ENCODE measurements at places on chromosomes 3 and 15.

DNA sequence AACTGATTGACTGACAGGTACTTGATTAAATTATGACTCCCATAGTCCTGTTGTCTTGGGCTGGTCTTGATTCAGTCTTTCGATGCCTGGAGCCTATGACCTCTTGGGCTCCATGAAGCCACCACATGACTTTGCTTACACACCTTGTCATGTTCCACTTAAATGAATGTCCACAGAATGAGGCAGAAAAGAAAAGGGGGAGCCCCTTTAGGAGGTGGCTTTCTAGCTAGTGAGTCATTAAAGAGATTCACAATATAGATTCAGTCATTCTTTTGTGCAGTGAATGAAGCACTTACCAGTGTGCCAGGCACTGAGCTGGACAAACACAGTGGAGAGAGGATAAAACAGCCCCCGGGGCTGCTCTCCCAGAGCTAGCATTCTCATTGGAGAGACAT, 17.1 kb downstream of the VIPR1 start:
- no peak for DNase-seq

- DNase-seq = no peak
Measured at GRCh38 chr15:60035344-60035743, 31.2 kb downstream of the FOXB1 start.

GRCh38 chr3:108985844-108986243, 32.2 kb upstream of the GUCA1C start:
- DNase-seq = no peak

DNA sequence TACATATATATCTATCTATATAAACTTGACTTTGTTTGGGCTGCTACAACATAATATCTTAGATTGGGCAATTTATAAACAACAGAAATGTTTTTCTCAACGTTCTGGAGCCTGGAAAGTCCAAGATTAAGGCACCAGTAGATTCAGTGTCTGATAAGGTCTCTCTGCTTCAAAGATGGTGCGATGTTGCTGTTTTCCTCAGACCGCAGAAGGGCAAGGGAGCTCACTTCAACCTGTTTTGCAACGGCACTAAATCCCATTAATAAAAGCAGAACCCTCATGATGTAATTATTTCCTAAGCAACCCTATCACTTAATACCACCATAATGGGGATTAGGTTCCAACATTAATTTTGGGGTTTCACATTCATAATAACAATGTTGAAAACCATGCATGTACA, 1134.8 kb downstream of the NSUN3 start:
- DNase-seq = no peak

DNA sequence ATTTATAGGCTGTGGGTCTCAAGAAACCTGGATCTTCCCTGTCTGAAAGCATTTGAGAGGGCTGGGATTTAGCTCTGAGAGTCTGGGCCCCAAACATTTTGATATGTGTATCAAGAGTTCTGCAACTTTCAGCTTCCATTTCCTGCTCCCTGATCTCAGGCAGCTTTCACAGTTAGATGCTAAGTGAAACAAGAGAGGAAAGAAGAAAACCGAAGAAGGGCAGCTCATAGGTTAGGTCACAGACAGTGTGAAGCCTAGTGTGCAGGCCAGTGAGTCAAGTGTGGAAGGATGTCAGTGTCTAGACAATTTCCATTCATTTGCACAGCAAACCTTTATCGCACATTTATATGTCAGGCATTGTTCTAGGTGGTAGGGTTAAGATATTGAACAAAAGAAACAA, 173.6 kb upstream of the PROK2 start:
- no peak for DNase-seq

GRCh38 chr15:65743637-65744252, 48.3 kb downstream of the DENND4A start:
- no peak for DNase-seq

- no peak for DNase-seq
Measured at GRCh38 chr3:183578179-183578578, 22.7 kb upstream of the KLHL6 start.

DNA sequence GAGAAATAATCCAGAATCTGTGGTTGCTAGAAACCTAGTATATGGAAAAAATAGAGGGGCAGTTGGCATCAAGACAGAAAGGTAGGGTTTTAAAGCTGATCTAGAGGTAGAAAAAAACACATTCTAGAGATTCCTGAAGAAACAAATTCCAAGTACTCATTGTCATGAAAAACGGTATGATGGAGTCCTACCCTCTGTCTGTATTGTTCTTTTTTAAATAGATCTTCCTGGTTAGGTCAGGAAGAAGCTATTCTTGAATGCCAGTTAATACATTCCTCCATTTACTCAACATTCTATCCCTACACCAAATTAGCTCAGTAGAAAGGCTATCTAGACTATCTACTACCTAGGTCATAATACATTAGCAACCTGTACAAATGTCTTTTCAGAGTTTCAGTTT, 364.7 kb downstream of the FHIT start:
- DNase-seq = no peak

DNA sequence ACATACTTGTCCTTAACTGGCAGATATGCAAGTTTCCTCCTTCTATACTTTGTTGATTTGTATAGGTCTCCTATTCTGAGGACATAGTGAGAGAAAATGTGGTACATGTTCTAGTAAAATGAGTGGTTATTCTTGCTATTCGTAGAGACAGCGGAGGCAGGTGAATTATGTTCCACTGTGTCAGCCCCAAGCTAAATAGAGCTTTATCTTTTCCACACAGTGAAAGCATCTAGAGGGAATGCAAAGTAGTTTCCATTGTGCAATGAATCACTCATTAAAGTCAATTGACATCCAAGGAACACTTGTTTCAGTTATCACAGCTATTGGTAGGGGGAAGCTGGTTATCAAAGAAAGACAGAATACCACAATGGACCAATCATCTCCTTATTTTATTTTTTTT, 262.4 kb downstream of the NLGN1 start:
- DNase-seq = no peak

GRCh38 chr3:23916152-23916885, 471 bp downstream of the NKIRAS1 start:
- no peak for DNase-seq

DNA sequence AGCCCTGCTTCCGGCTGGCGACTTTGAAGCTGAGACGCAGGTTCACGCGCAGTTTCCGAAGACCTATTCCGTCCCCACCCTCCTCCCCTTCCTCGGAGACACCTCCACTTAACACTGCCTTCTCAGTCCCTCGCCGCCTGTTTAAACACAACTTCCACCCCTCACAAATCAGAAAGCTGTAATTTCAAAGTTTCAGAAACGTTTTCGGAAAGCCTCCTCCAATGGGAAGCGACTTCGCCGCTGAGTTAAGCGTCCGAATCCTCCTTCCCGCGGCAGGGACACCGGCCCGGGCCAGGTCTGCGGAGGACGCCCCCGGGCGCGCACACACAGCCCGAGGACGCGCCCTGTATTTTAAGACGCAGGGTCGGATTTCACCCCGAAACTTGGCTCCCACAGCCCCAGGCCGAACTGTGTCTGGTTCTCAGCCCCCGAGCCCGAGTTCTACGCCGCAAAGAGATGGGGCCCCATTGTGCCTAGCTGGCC, 559 bp upstream of the LRRN1 start:
- no peak for DNase-seq

DNA sequence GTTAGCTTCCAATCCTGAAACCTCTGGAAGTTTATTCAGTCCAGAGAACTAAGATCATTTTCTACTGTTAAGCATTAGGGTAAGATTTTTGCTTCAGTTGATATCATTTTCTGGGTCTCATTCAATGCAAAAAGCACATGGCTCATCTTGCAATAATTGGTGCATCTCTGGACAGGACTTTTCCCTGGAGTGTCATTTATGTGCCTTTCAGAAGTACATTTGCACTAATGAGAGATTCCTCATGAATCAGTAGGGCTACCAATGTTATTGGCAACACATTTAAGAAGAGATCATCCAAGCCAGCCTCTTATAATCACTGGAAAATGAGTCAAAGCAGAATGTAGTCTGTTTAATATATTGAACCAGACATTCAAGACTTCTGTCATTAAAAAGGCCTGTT, 224.2 kb upstream of the CHRNA7 start:
- DNase-seq = no peak

- DNase-seq = no peak
Measured at GRCh38 chr3:134721214-134721613, 70.4 kb upstream of the KY start.

DNA sequence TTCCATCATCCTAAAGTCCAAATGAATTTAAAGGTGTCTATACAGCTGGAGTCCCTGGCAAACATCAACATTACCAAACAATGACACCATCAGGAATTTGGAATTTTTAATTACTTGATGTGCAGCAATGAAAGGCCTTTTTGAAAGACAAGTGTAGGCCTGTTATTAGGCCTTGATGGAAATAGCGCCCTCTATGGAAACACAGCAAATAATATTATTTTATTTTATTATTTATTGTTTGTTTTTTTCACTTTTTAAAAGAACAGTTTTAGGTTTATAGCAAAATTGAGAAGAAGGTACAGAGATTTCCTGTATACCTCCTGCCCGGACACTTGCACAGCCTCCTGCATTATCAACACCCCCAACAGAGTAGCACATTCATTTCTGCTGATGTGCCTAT, 18.1 kb upstream of the OR5AC2 start:
- DNase-seq = no peak

DNA sequence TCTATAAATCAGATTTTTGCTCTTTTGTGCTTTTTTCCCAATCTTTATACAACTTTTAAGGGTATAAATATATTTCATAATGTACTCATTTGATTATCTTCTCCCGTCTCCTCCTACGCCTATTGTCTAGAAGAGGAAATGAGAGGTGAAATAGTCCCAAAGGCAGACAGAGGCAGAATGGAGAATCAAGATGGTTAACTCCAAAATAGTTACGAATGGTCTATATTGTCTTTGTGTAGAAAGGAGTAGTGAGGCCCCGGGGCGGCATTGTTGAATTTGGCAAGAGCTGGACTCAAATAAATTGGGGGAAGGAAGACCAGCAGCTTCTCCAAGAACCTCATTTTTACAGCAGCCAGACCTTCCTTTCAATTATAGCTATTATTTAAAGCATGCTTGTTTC, 23.9 kb downstream of the ITPR1 start:
- DNase-seq = no peak

GRCh38 chr15:38905632-38906031, 341.0 kb upstream of the RASGRP1 start:
- no peak for DNase-seq

DNA sequence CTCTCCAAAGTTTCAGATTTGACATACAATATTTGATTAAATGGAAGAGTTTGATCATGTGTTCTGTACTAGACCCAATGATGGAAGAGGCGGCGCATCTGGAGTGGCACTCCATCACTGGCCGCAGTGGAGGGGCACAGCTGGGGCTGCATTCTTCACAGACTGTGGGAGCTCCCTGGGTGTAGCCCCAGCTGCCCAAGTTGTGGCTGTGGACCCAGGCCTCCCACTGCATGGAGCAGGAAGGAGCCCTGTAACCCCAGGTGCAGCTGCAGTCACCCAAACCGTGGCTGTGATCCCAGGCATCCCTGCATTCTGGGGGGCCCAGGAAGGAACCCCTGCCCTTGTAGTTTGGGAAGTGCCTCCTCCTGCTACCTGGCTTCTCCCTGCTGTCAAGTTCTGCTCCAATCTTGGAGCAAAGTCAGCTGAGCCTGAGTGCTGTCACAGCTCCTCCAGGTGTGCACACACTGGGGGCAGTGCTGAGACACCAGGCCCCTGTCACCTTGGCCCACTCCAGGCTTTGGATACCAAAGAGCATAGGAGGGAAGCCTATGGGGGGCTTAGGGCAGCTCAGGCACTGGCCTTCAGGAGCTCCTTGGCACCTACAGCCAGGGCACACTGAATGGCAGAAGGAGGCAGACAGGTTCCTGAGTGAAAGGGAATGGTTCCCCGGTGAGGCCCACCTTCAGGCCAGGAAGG, 651.9 kb upstream of the BCHE start:
- DNase-seq = no peak

- no peak for DNase-seq
Measured at GRCh38 chr15:62052713-62053112, 7.5 kb downstream of the VPS13C start.

Data from esophagus squamous epithelium (tissue), 5 donors.